ENCODE measurements at places on chromosomes 7 and 10.

- DNase-seq = no peak
Measured at GRCh38 chr7:44775383-44776107, 20.9 kb upstream of the PPIA start.

DNA sequence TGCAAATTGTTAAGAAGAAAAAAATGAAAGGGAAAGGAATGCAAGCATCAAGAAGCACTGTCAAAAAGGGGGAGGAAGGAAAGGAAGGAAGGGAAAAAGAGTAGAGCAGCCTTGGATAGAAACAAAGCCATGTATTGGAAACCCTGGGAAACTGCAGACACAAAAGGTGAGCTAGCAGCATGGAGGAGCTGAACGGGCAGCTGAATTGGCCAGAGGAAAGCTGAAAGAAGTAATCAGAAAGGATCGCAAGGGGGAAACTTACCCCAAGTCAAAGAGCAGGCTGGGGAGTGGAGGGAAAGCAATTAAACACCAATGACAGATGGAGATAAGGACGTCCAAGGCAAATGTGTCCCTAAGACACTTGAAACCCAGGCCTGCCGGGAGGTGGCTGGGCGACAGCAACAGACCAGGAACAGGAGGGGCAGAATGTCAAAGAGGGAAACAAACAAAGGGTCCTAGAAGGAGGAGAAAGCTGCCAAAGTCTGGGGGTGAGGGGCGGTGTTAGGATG lies 93.8 kb upstream of the SVIL start:
- no peak for DNase-seq

GRCh38 chr10:19812976-19813375 lies 3.3 kb upstream of the PLXDC2 start:
- DNase-seq = no peak

- no peak for DNase-seq
Measured at GRCh38 chr7:98229441-98229840, 18.2 kb downstream of the BHLHA15 start.

DNA sequence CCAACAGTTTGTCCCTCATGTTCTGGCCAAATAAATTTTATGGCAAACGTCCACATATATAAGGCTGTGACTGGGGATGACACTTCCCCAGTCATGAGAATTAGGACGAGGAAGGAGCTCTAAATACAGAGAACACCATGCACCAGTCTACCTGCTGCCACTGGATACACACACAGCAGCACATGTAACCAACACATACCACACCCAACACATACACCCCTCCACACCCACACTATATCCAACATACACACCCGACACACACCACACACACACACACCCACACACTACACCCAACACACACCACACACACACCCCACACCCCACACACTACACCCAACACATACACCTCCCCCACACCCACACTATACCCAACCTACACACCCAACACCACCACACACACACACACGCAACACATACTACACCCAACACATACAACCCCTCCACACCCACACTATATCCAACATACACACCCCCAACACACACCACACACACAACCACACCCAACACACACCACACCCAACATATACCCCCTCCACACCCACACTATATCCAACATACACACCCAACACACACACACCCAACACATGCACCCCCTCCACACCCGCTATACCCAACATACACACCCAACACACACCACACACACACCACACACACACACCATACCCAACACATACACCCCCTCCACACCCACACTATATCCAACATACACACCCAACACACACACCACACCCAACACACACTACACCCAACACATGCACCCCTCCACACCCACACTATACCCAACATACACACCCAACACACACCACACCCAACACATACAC lies 74.1 kb downstream of the HIPK2 start:
- DNase-seq = no peak

DNA sequence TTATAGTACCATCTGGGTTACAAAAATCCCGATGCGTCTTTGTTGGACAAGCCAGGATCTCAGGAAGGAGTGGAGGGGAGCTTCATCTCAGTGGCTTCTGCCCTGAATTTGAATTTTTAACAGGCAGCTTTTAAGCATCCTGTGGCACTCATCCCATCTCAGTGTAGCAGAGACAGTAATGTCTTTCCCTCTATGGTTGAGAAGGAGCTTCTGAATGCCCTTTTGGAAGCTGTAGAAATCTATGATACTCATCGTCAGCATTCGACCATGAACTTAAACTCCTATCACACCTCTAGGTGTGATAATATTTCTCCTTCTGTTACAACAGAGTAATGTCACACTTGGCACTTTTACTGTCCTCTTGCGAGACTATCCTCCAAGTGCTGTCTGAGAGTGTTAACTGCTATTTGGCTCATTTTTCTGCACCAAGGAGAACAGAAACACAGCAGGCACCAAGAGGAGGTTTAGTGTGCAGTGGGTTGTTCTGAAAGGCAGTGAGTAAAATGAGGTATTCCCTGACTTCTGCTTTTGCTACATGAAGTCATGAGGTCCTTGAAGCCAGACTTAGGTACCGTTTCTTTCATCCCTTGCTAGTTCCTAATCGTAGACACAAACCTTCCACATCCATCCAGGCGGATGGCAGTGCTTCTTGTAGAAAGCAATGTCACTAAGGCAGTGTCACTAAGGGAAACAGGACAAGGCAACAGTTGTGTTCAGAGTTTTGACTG lies 177.4 kb downstream of the CELF2 start:
- no peak for DNase-seq
